ENCODE measurements at places on chromosomes 5 and 9.

DNA sequence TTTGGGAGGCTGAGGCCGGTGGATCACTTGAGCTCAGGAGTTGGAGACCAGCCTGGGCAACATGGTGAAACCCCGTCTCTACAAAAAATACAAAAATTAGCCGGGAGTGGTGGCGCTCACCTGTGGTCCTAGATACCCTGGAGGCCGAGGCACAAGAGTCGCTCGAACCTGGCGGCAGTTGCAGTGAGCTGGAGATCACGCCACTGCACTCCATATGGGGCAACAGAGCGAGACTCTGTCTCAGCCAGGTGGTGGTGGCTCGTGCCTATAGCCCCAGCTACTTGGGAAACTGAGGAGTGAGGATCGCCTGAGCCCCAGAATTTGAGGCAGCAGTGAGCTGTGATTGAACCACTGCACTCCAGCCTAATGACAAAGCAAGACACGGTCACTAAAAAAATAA is 2.4 kb upstream of the RFK start:
- no peak for DNase-seq

- DNase-seq = no peak
These were observed 64.4 kb downstream of the GALNT10 start for GRCh38 chr5:154254896-154255295.

GRCh38 chr9:16873126-16873802 is 2.8 kb upstream of the BNC2 start:
- no peak for DNase-seq

DNA sequence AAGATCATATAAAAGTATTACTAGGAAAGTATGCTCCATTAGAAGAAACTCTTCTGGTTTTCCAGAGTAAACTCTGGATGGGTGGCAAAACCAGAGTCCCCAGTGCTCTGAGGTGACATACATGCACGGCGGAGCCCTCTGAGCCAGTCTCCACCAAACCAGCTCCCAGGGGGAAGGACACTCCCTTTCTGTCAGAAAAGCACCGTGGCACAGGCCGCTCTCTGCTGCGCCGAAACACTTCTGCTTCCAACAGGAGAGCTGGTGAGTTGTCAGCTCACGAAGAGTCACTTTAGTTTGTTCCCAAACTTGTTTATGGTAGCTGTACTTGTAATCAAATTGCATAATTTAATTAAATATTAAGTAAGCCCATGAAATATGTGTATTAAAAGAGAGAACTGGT is 184.6 kb downstream of the CDK5RAP2 start:
- no peak for DNase-seq

DNA sequence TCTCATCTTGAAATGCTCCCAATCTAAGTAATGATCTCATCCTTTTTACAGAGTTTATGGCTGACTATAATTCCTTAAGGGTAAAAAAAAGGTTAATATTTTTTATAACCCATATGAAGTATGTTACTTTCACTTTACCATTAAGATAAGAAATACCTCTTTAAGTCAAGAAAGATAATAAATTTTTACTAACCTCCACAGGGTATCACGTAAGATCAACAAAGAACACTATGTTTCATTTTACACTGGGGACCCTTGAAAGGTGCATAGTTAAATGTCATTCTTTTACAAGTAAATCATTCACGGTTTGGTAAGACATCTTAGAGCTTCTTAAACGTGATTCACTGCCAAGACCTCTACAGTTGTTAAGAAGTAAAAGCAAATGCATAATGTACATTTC is 472.7 kb upstream of the CDH9 start:
- no peak for DNase-seq

GRCh38 chr5:1293416-1294205 is 1.3 kb downstream of the TERT start:
- no peak for DNase-seq

DNA sequence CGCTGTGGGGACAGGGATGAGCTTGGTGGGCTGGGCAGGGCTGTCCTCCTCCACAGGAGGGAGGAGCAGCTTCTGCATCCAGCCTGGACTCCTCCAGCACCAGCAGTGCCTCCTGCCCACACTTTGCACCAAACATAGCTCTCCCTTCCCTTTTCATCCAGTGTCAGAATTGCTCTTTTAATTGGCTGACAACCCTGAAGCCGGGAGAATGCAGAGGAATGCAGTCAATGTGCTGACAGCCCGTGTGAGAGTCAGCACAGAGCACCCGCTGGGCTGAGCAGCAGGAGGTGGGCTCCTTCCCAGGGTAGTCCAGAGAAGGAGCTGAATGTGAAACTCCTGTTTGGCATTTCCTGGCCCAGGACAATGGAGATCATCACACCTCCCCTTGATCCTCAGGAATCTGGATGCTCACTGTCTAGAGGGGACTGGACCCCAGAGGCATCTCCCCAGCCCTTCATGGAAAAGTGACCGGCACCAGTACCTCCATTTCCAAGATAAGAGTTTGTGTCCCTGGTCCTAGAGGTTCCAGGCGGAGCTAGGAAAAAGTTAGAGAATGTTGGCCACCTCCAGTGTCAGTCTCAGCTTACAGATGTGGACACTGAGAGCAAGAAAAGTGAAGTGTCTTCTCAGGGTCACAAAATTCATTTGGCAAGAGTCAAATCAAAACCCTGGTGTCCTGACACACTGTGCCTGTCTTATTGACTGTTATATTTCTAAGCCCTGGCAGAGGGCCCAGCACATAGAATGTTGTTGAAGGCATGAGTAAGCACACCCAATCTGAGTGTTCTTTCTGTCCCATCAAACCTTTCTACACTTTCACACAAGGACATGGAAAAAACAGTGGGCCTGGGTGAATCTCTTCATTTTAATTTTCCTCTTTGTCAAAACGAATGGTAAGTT is 202.1 kb downstream of the SNX18 start:
- DNase-seq = no peak

- DNase-seq = no peak
These were observed 88.5 kb downstream of the FAM174A start for GRCh38 chr5:100623719-100624118.

DNA sequence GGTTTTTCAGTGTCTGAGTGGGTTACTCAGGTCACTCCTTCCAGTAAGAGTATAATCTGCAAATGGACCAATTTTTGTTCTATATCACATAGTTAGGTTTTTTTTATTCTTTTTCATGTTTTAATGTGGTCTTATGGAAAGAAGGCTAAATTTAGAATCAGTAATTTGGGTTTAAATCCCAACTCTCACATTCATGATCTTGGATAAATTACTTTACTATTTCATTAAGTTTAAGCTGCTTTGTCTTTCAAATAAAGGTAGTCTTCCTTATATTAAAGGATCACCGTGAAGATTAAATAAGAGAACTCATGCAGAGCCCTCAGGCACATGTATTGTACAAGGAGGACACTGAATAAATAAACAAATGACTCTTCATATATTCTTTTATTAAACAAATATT is 234.7 kb downstream of the SGCD start:
- DNase-seq = no peak

GRCh38 chr9:86069206-86069869 is 30.0 kb downstream of the GOLM1 start:
- no peak for DNase-seq

- no peak for DNase-seq
These were observed 4.3 kb downstream of the CAAP1 start for GRCh38 chr9:26888271-26888670.

- no peak for DNase-seq
These were observed 258.7 kb upstream of the ACTBL2 start for GRCh38 chr5:57741336-57741735.

- no peak for DNase-seq
These were observed 78.8 kb upstream of the GPBP1 start for GRCh38 chr5:57094753-57095683.

- no peak for DNase-seq
These were observed 61.3 kb downstream of the BOD1 start for GRCh38 chr5:173554989-173555705.

GRCh38 chr5:43663916-43664315 is 60.9 kb downstream of the NNT start:
- no peak for DNase-seq

All from NCI-H1092 (cell line).